ENCODE measurements at places on chromosomes 1 and 21.

GRCh38 chr1:3573500-3573899, 37.8 kb downstream of the MEGF6 start:
- DNase-seq, result no peak

DNA sequence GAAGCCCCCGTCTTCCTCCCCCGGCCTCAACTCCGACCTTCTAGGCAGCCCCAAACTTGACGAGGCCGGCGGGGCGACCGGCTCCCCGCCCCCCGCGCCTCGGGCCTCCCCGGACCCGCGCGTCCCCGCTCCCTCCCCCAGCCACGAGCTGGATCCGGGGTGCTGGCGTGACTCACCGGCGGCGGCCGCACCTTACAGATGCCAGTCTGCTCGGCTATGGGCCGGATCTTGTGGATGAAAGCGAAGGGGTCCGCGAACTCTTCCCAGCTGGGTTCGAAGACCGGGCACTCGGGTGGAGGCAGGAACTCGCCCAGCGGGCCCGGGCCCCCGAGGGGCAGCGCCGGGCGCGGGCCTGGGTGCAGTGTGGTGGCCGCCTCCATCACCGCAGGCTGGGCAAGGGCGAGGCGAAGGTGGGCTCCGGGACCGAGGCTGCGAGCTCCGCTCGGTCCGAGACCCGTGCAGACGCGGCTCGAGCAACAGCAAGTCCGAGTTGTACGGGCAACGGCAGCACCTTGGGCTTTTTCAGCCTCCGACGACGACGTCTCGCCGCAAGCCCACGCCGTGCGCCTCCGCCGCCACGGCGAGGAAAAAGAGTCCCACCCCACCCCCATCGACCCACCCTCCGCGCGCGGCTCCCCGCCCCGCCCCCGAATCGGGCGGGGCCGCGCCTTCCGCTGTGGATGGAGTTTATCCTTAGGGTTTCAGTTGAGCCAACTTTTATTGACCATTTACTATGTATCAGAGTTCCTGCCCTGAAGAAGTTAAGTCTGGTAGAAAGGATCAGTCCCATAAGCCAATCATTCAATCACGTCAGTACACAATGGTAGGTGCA, at the start of gene KDM5B:
TSS of gene KDM5B (minus strand) at position 496 of the 832 bp plus-strand sequence. CDS start at position 380, 116 bp downstream.
- DNase-seq, result peak; percentile 46

DNA sequence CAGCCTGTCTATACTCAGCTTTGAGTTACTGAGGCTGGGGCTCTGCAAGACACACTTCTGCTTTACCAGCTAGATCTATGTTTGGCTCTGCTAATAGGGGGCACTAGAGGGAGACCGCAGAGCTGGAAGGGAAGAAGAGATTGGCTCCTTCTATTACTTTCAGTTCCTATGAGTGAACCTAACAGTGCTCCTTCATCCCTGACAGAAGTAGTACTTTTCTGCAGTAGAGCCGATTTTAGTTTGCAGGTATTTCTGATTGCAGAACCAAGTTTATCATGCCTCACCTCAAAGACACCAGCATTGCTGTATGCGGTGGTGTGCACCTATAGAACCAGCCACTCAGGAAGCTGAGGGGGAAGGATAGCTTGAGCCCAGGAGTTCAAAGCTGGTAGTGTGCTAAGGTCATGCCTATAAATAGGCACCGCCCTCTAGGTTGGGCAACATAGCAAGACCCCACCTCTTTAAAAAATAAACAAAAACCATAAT, 5.7 kb upstream of the ZDHHC18 start:
- no peak for DNase-seq

GRCh38 chr1:2412773-2413494, 570 bp upstream of the PEX10 start:
- no peak for DNase-seq

DNA sequence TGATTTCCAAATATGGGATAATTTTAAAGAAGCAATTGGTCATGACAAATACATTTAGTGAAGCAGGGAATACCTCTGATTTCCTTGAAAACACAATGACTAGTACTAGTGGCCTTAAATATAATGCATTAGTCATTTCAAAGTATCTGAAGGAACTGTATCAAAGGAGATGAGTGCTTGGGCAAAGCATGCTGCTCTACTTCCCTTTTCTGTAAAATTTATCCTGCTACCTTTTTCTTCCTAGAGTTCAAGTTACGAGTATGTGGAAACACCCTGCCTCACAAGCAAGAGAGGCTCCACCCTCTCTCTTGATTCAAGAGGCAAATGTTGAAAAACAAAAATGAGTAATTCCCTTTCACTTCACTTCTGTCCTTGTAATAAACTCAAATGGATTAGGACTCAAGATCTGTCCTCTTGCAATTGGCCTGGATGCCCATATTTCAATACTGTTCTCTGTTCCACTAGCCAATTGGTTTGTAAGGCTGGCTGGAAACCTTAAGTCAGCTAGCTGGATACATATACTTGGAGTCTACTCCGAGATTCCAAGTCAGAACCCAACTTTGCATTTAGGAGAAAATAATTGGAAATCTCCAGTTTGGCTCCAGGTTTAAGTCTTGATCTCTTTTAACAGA, 92.5 kb downstream of the CDC42BPA start:
- DNase-seq, result no peak

- DNase-seq, result no peak
These were observed 9.7 kb upstream of the AADACL4 start for GRCh38 chr1:12634156-12634555.

DNA sequence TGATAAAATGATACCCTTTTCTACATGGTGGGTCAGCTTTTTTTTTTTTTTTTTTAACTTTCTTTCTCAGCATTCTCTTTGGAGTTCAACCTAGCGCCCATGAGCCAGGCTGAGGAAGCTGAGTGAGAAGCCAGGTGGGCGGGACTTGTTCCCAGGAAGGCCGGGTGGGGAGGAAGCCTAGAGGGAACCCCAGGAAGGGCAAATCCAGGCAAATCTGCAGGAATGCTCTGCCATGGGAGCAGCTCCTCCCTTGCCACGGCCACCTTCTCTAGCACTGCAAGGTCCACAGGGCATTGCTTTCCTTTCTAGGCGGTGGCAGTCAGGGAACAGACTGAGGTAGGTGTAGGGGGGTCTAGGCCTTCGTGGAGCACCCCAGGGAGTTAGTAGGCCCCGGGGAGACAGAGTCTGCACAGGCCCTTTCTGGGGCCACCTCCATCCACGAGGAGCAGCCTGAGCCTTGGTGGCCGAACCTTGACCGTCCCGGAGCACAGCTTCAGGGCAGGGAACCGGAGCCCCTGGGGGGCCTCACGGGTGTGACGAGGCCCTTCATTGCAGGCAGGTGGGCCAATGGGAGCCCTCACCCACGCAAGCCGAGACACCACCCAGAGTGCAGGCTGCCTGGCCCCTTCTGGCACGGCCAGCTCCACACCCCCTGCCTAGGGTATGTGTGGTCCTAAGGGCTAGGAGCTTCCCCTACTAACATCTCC, 18.2 kb upstream of the CCDC27 start:
- no peak for DNase-seq

GRCh38 chr1:27596261-27596660, 7.7 kb downstream of the AHDC1 start:
- no peak for DNase-seq

DNA sequence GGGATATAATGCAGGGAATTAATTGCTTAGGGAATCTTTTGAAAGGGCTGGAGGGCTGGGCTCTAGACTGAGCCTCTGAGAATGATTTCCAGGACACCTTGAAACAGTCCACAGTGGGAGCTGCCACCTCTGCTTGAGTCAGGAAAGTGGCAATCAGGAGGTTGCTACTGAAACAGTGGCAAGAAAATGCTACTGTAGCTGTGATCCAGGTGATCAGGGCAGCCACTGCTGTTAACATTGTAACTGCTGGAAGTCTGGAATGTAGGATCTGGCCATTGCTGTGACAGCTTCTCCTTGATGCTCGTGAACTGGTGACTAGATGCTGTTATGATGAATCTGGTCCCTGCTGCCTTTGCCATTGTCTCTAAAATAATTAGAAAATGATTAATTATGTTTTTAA, 12.8 kb downstream of the MAGI3 start:
- no peak for DNase-seq
